ENCODE measurements at places on chromosomes 5 and 9. TPM values are rescaled to one million over a fixed set of nuclear protein-coding genes. Genes with fewer than 3 reads are reported as not detected.

GRCh38 chr9:107750741-107751566 is 261.4 kb upstream of the KLF4 start:
- no peaks in the 10 kb centered on the region for H3K36me3 ChIP-seq
- H3K4me1 ChIP-seq: peaks cover 8% of the 10 kb centered on the region
- no peak overlapping the region for H3K27ac ChIP-seq
- no peaks in the 10 kb centered on the region for H3K27me3 ChIP-seq
- no peak overlapping the region for H3K4me3 ChIP-seq
- no peak for DNase-seq

OCLN gene
- total RNA-seq: 57.7 TPM

DNA sequence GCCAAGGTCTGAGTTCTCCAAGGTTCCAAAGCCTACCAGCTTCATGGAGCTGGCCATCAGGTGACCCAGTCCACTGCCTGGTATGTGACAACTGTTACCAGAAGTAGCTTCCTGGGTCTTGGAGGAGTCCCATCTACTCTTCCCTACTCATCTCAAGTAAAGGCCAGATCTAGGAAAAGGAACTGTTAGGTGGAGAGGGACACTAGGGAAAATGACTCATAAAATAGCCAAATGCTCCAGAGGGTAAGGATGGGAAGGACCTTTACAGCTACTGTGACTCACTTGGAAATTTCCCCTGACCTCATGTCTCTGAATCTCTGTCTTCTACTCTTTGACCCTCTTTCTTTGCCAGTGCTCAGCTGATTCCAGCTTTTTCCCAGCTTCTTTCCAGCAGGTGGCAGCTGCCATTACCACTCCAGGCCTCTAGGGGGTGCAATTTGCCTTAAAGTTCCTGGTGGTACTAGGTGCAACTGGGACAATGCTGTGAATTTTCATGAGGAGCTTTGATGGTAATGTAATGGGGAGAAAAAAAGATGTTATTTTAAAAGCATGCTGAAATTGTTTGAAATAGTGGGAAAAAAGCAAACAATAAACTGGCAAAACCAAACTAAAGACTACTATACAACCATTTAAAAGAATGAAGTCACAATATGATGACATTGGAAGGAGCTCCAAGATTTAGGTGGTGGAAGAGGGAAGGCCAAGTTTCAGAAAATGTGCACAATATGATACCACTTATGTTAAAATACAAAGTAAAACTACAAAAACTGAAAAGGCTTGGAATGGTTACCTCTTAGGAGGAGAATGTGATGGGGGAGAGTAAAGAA is 27.1 kb upstream of the MYORG start:
- H3K27me3 ChIP-seq: no peaks in the 10 kb centered on the region
- no peaks in the 10 kb centered on the region for H3K36me3 ChIP-seq
- peak; percentile 81 for DNase-seq

DNA sequence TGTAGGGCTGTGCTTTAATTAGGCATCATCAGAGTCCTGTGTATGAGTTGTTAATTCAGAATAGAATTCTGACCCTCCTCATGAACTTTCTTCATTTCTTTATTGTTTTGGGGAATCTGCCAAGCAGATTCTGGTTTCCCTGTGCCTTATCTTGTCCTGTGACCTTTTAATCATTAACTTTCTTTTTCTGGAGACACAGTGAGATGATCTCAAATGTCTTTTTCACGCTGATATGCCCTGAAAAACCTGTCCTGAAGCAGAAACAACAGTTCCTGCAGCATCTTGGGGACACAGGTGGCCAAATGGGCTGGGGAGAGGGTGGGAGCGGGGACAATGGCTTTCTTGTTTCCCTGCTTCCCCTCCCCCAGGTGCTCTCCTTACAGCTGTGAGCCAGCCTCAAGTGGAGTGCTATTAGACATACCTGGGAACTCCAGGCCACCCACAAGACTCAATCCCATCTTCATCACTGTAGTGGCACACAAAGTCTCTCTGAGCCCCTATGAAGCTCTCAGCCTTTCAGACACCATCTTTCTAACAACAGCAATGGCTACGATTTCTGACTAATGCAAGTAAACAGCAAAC is 213.8 kb downstream of the ATP10B start:
- no peak for DNase-seq
- no peaks in the 10 kb centered on the region for H3K36me3 ChIP-seq
- no peak overlapping the region for H3K4me3 ChIP-seq
- H3K27ac ChIP-seq: no peak overlapping the region
- H3K4me1 ChIP-seq: no peaks in the 10 kb centered on the region

DNA sequence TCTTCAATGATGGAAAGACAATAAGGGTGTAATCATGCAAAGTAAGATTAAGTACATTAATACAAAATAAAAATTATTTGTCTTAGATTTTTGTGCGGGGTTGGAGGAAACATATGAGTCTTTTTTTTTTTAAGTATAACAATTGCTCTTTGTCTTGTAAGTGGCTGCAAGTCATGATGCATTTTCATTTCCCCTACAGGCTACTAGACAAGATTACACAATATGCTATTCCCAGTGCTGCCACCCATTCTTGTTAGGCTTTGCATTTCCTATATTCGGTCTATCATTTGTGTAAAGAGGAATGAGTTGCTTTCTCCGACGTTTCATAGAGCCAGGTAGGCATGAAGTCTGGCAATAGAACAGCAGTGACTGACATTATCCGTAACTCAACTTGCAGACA is 294.2 kb upstream of the CYLC2 start:
- no peak for DNase-seq
- no peak overlapping the region for H3K4me3 ChIP-seq
- H3K27ac ChIP-seq: no peak overlapping the region
- no peaks in the 10 kb centered on the region for H3K27me3 ChIP-seq
- H3K36me3 ChIP-seq: no peaks in the 10 kb centered on the region
- no peaks in the 10 kb centered on the region for H3K4me1 ChIP-seq

DNA sequence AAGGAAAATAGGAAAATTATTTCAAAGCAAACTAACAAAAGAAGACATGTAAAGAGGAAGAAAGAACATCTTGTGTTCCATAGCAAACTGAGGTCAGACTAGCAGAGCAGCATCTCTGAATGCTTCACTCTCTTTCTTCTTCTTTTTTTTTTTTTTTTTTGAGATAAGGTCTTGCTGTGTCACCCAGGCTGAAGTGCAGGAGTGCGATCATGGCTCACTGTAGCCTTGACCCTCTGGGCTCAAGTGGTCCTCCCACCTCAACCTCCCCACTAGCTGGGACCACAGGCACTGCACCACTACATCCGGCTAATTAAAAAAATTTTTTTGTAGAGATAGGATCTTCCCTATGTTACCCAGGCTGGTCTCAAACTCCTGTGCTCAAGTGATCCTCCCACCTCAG is 36.6 kb downstream of the MELK start:
- no peaks in the 10 kb centered on the region for H3K27me3 ChIP-seq
- no peak overlapping the region for H3K27ac ChIP-seq
- peaks cover 19% of the 10 kb centered on the region for H3K36me3 ChIP-seq
- no peaks in the 10 kb centered on the region for H3K4me1 ChIP-seq
- DNase-seq: no peak

- no peaks in the 10 kb centered on the region for H3K27me3 ChIP-seq
- H3K4me1 ChIP-seq: no peaks in the 10 kb centered on the region
- no peak overlapping the region for H3K27ac ChIP-seq
These were observed 70.4 kb downstream of the MVB12B start for GRCh38 chr9:126397056-126397455.

DNA sequence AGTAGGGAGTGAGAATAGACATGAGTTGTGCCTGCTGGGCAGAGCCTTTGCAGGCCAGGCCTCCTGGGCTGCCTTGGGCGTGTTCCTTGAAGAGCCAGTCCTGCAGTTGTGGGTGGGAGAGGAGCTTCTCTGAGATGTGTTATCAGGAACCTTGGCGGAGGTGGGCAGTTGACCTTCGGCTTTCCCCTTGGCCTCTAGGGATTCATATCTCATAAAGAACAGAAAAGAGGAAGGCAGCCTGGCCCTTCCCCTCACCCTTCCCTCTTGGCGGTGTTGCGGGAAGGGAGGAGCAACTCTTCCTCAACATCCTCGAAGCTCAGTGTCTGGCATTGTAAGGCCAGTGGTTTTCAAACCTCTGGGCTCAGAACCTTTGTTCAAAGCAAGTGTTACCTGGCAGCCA is 59.2 kb downstream of the DAPK1 start:
- no peak for DNase-seq
- no peak overlapping the region for H3K27ac ChIP-seq
- no peaks in the 10 kb centered on the region for H3K4me1 ChIP-seq
- H3K36me3 ChIP-seq: no peaks in the 10 kb centered on the region

GRCh38 chr9:87276327-87276841 is 221.3 kb upstream of the DAPK1 start:
- H3K36me3 ChIP-seq: no peaks in the 10 kb centered on the region
- H3K27ac ChIP-seq: no peak overlapping the region
- H3K4me3 ChIP-seq: no peak overlapping the region
- no peaks in the 10 kb centered on the region for H3K27me3 ChIP-seq
- DNase-seq: no peak

DNA sequence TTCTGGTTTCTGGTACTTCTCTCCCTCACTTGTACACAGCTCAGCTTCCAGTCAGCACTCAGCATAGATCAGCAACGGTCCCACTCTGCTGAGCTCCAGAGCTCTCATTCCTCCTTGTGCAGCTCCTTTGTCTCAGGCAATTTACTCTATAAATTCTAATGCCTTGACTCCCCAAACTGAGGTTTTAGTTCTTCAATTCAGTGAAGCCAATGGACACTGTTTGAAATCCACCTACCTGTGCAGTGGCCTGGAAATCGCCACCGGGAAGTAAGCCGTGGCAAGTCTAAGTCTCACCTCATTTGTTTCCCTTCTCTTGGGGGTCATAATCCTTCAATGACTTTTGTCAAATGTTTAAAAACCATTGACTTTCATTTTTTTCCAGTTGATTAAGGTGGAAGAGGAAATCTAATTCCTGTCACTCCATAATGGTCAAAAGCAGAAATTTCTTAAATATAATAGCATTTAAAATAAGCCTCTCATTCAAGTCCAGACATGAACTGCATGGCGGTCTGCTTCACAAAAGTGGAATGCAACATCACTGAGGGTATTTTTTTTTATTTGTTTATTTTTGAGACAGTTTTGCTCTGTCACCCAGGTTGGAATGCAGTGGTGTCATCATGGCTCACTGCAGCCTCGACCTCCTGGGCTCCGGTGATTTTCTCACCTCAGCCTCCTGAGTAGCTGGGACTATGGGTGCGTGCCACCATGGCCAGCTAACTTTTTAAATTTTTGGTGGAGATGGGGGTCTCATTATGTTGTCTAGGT is 79.6 kb downstream of the C7 start:
- H3K27ac ChIP-seq: no peak overlapping the region
- H3K27me3 ChIP-seq: no peaks in the 10 kb centered on the region
- no peak overlapping the region for H3K4me3 ChIP-seq
- H3K4me1 ChIP-seq: no peaks in the 10 kb centered on the region
- no peaks in the 10 kb centered on the region for H3K36me3 ChIP-seq

- peaks cover 7% of the 10 kb centered on the region for H3K4me1 ChIP-seq
- DNase-seq: no peak
- H3K27me3 ChIP-seq: no peaks in the 10 kb centered on the region
- no peaks in the 10 kb centered on the region for H3K36me3 ChIP-seq
- no peak overlapping the region for H3K4me3 ChIP-seq
These were observed 105.8 kb upstream of the NTRK2 start for GRCh38 chr9:84563691-84564090.

DNA sequence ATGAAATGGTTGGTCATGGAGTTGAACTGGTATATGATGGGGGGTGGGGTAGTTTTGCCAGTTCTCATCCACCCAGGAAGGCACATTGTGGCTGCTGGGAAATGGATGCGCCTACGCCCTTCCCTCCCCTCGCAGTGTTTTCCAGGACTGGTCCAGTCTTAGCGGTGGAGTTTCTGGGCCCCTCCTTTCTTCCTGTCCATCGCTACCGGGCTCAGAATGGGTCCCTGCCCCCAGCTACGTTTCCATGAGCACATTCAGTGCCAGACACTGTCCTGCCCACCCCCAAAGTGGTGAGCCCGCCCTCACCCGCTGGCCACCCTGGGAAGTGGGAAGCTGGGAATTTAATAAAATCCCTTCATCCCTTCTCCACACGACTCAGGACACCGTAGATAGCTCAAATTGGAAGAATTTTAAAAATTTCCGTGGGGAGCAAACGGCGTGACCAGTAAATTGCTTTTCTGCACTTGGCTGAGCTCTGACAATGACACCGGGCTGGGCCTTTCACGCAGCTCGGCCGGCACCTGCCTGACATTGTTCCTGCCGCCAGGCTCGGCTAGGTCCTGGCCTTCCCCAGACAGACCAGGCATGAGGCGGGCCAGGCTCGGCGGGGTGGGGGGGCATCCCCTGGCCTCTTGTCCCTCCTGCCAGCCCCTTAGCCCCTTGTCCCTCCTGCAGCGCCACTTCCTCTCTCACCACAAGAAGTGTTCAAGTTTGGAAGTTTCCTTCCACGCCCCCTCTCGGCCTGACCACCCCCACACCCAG is 3.6 kb downstream of the FGF18 start:
- no peak overlapping the region for H3K4me3 ChIP-seq
- no peak for DNase-seq
- no peaks in the 10 kb centered on the region for H3K36me3 ChIP-seq
- peaks cover 20% of the 10 kb centered on the region for H3K4me1 ChIP-seq
- no peak overlapping the region for H3K27ac ChIP-seq

ENG gene
- 0.19 TPM for total RNA-seq

GRCh38 chr5:31736127-31736526 is 97.2 kb downstream of the PDZD2 start:
- no peaks in the 10 kb centered on the region for H3K4me1 ChIP-seq
- no peak overlapping the region for H3K4me3 ChIP-seq
- H3K27me3 ChIP-seq: no peaks in the 10 kb centered on the region
- H3K27ac ChIP-seq: no peak overlapping the region
- no peaks in the 10 kb centered on the region for H3K36me3 ChIP-seq

DNA sequence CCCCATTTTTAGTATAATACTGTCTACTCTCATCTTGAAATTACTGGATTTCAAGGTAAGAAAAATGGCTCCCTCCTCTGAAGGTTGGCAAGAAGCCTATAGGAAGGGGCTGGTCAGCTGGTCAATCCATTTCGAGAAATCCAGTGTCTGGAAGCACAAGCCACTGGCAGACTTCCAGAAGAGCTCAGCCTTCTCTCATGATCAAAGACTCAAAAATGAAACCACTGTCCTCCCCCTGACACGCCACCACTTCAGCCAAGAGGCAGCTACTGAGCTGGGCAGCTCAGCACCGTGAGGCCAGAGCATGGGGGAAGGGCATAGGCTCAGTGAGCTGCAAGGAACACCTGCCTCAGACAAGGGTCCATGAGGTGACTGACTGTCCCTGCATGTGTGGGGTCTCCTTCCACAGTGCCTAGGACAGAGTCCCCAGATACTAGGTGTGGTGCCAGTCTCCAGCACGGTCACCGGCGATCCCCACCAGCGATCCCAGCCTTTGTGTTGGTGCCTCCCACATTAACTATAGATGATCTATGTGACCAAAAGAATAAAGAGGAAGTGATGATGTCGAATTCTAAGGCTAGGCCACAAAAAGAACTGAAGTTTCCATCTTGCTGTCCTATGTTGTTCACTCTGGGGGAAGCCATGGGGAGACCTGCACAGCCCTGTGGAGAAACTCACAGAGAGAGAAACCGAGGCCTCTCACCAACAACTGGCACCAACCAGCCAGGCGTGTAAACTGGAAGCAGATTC is 100.1 kb upstream of the LRRTM2 start:
- peaks cover 28% of the 10 kb centered on the region for H3K4me1 ChIP-seq
- no peaks in the 10 kb centered on the region for H3K27me3 ChIP-seq
- H3K36me3 ChIP-seq: no peaks in the 10 kb centered on the region
- no peak overlapping the region for H3K27ac ChIP-seq
- no peak for DNase-seq

All from neural progenitor cell (in vitro differentiated cells).